ENCODE measurements at places on chromosomes 4 and X.

DNA sequence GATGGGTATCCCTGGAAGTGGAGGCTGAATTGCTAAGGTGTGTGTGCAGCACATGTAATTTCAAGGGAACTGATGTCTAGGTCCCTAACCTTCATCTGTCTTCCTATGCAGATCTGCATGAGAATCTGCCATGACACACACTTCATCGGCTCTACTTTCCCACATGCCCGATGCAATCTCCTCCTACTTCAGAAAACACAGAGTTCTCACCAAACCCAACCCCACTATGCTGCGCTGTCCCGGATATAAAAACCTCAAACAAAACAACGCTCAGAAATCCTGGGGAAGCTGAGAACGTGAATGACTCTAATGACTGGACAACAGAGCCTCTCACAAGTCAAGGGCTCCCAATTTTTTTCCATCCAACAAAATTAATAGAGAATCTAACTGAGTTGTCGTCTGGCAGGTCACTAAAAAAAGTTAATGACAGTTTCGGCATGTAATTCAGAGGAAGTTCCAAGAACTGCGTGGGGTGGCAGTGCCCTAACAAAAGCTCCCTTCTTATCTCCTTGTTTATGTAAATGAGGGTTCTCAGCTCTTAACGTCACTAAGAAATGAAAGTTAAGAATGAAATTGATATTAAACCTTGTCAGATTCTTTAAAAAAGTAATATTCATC lies 39.0 kb downstream of the STX18 start:
- no peak for DNase-seq

- DNase-seq: no peak
Observed at GRCh38 chr4:67751260-67751659, 2.9 kb downstream of the GNRHR start.

DNA sequence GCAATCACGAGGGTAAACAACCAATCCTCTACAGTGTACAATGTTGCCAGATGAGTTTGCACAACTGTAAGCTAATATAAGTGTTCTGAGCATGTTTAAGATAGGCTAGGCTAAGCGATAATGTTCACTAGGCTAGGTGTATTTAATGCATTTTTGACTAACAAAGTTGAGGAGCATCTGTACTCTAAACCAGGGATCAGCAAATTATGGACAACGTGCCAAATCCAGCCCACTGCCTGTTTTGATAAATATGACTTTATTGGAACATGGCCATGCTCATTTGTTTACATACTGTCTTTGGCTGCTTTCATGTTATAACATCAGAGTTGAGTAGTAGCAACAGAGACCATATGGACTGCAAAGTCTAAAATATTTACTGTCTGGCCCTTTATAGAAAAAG lies 46.3 kb upstream of the ARHGEF6 start:
- DNase-seq: no peak

- no peak for DNase-seq
Observed at GRCh38 chr4:133524369-133524768, 375.3 kb downstream of the PCDH10 start.

DNA sequence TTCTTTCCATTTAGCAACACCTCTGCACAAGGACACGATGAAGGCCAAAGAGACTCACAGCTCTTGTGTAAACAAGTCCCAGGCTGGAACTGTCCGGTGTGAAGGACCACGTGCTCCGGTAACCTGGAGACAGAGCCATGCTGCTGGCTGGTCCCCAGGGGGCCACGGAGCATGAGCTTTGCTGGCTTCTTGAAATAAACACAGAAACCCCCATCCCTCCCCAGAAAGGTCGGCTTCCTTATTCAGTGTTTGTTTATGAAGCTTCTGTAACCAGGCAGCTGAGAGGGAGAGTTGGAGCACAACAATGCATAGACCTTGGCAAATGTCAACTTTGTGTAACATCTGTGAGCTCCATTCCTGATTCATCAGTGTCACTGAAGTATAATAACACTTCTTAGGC lies 109.4 kb downstream of the GPR143 start:
- no peak for DNase-seq

GRCh38 chr4:10722957-10723356 lies 38.4 kb upstream of the CLNK start:
- no peak for DNase-seq

DNA sequence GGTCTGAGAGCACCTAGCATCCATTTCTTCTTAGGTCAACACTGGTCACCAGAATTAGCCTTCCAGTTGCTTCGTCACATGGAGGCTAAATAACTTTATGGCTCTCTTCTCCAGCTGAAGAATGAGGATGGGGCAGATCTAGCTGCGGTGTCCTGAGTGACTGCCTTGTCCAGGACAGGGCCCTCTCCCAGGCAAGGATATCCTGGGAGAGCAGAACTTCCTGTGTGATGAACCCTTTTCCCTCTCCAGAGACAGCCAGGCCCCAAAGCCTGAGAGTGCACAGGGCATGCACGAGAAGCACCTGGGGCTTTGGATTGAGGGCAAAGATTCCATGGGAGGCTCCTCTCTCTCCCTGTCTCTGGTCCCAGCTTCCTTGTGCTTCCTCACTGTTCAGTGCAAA lies 108.2 kb upstream of the MAMLD1 start:
- no peak for DNase-seq

DNA sequence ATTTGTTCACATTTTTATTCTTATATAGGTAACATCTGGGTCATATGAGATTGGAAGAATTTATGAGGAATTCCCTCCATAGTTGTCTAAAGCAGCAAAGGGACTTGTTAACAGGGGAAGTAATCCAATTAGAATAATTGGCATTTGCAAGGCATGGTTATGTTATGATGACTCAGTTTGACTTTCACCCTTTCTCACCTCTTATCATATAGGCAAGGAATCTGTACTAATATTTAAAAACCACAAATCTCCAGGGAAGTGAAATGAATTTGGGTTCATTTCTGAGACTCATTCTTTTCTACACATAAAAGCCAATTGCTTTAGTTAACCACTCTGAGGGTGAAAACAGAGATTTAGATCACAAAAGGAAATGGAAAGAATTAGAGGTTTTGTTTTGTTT lies 281.5 kb upstream of the DKK2 start:
- DNase-seq: no peak

GRCh38 chrX:17039826-17040225 lies 93.4 kb downstream of the REPS2 start:
- DNase-seq: no peak

- no peak for DNase-seq
Observed at GRCh38 chr4:80077639-80078038, 4.6 kb upstream of the ANTXR2 start.

DNA sequence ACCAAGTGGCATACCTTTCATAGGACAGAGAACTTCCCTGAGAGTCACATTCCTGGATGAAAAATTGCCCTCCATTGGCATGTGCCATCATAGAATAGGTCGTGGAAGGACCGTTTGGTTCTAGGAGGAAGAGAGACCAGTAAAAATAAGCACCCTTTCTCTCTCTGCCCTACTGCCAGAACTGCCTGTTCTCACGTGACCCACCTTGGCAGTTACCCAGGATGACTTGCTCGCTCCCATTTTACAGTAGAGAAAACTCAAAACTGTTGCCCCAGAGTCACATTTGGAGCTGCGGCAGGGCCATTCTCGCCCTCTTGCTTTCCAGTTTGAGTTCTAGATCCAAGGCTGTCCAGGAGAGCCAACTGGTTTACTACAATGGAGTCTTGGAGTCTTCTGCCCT lies 1.1 kb upstream of the NLGN3 start:
- DNase-seq: no peak

- no peak for DNase-seq
Observed at GRCh38 chrX:100120956-100121355, 289.1 kb downstream of the PCDH19 start.

DNA sequence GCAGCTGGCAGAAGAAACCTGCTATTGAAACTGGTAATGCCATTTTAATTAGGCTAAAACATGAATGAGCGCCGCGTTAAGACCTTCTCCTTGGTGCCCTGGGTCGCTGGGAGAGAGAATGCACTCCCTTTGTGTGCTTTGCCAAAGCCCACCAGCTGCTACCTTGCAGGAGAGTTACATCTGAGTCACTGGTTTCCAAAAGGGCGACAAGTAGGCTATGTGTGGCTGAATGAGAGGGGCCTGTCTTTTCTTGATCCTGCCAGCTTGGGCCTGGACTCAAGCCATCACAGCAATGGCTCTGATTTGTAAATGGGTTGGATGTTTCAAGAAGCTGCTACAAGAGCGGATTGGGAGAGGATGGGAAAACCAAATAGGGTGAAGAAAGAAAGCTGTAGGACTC lies 81.5 kb downstream of the NHS start:
- no peak for DNase-seq

- no peak for DNase-seq
Observed at GRCh38 chrX:38205039-38205438, 15.6 kb downstream of the SRPX start.

- peak; percentile 11 for DNase-seq
Observed at GRCh38 chrX:13223868-13224567, 95.8 kb downstream of the ATXN3L start.

DNA sequence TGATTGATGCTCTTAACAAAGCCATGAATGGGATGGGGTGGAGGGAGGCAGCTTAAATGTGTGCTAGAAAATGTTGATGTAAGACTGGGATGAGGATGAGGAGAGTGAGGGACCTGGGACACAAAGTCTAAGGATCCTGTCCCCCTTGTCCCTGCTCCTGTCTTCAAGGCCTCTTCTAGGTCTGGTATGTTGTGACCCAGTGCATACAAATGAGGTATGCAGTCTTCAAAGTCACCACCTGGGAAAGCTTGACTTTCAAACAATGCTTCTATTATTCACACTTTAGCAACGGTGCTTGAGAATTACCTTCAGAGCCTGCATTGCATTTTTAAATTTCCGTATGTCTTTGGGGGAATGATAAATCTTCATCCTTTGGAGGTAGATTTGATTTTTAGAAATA lies 88.4 kb upstream of the SLC34A2 start:
- no peak for DNase-seq

DNA sequence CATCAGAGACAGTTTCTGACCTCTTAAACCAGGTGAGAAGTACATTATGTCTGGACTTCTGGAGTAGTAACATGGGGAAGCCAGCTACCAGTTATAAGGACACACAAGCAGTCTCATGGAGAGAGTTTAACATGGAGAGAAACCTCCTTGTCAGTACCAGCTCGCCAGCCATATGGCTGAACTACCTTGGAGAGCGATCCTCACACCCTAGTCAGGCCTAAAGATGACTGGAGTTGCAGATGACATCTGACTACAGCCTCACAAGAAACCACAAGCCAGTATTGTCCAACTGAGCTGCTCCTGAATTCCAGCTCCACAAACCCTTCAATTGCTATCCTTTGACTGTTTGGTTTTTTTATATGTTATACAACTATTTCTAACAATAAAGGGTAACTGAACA lies 49.8 kb downstream of the PDHA2 start:
- DNase-seq: no peak

GRCh38 chr4:80009806-80010205 lies 63.2 kb downstream of the ANTXR2 start:
- no peak for DNase-seq

Data from NCI-H1048 (cell line).